Activated T-helper 1 cell treated with anti-CD3 and anti-CD28 coated beads, Interleukin-12 subunit alpha, Interleukin-12 subunit beta, Interleukin-2, Interleukin-4 antibody, amounts not matched to agents 30 ng/mL and 10 ng/mL and 1 ng/mL, durations not matched to agents 14 hours and 24 hours and 36 hours (primary cell): ENCODE measurements at places on chromosomes 4 and X.

- DNase-seq, result no peak
Observed at GRCh38 chrX:28693101-28693500, 105.9 kb downstream of the IL1RAPL1 start.

DNA sequence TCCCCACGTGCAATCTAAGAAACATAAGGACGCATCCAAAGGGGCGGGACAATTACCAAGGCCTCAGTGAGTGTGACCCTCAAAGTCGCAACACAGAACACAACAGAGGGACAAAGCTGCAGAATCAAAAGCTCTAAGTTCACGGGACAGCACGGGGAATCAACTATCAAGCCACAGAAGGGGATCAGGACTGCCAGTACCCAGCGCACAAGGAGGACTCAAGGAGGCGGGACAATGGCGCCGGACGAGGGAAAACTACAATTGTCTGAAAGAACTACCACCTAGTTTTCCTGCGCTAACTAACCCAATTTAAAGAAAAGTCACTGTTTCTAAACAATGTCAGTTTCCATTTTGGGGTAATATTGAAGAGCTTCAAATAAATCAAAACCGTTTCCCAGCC, 1.3 kb downstream of the FAM53A start:
- no peak for DNase-seq

DNA sequence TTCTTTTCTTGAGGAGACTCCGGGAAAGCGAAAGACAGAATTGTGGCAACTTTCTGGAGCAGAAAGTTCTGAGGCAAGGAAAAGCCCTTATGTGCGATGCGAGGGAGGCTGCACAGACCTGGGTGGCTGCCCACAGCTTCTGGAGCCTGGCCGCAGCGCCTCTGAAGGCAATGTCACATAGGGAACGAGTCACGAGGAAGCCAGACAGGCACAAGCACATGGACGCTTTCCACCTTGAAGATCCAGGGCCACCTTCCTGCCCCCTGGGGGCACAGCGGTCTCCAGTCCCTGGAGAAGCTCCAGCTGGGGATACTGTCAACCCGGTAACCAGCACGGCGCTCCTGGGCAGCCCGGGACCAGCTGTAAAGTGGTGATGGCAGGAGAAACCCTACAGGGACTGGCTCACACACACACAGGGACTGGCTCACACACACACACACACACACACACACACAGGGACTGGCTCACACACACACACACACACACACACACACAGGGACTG, 69.8 kb downstream of the MTNR1A start:
- DNase-seq, result no peak

GRCh38 chr4:16745009-16745635, 153.3 kb downstream of the LDB2 start:
- no peak for DNase-seq

DNA sequence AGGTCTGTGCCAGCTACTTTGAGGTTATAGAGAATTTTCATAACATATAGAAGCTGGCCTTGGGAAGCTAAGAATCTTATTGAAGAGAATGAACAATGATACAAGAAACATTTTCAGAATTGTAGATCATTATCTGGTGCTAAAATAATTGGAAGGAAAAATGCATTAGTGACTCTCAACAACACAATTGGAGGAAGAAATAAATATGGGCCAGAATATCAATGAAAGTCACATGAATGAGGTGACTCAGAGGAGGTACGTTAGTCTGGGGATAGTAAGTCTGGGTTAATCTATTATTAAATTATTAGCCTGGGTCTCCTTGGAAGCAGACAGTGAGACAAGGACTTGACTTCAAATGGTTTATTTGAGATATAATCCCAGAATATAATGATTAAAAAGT, 529.3 kb upstream of the SLIT2 start:
- DNase-seq, result no peak

DNA sequence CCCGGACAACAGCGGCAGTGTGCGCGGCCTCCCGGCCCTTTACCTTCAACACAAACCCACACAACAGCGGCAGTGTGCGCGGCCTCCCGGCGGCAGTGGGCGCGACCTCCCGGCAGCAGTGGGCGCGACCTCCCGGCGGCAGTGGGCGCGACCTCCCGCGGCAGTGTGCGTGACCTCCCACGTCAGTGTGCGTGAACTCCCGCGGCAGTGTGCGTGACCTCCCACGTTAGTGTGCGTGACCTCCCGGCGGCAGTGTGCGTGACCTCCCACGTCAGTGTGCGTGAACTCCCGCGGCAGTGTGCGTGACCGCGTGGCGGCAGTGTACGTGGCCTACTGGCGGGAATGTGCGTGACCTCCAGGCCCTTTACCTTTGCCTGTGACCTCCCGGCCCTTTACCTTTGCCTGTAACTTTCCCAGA, 576.6 kb upstream of the FRG1 start:
- DNase-seq, result no peak

DNA sequence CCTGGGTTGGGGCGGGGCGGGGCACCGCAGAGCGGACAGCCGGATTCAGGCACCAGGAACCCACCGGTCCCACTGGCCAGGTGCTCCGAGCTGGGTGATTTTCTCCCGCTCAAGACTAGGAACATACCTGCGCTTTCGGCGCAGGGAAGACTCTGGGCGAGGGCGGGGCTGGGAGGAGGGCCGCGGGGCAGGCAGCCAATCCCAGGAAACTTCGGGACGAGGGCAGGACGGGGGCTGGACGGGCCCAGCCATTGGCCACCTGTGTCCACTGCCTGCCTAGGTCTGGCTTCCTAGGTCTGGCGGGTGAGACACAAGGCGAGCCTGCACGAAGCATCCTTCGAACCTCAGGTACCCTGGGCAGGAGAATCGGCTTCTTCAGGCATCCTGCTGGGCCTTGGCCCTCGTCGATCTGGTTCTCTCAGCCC, 274 bp upstream of the ERVMER34-1 start:
- DNase-seq, result no peak

DNA sequence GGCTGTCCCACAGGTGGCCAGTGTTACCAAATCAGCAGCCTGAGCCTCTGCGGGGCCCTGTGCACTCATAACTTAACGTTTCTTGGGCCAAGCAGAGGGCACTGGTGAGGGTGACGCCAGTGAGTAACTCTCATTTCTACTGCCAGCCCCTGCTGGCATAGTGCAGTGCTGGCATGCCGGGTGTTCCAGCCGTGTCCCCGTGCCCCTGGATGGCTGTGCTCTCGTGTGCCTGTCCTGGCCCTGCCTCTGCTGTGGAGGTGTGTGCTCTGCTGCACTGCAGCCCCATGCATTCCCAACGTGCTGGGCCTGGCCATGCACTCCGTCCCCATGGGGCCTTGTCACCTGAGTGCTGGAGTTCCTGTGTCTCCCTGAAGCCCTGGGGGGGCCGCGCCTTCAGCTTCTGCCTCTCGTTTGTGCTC, 14.7 kb downstream of the TBC1D14 start:
- no peak for DNase-seq

DNA sequence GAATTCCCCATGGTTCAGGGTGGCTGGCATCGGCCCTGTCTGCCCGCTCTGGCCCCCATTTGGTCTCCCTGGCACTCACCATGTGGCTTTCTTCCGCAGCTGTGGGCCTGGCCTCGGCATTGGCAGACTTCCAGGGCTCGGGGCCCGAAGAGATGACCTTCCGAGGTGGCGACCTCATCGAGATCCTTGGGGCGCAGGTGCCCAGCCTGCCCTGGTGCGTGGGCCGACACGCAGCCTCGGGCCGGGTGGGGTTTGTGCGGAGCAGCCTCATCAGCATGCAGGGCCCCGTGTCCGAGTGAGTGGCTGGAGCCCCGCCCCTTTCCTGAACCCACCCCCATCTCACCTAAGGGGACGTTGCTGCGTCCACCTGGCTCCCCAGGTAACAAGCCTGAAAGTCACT, 20.1 kb downstream of the SH3TC1 start:
- no peak for DNase-seq

DNA sequence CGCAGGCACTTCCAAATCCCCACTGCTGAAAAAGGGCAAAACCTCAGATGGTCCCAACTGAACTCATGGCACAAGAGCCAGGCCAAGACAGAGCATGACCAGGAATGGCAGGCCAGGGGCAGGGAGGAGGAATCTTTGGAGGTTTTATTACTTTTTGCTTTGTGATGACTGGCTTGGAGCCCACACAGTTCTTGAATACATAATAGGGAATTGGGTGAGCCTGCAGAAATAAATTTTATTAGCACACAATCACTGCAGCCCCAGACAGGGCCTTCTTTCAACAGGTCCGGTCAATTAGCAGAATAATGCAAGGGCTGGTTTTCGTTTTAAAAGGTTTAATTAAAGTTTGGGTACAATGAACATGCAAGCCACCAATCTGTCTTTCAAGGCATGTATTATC, 23.4 kb upstream of the MAMLD1 start:
- DNase-seq, result no peak

- DNase-seq, result no peak
Observed at GRCh38 chrX:149467920-149468319, 37.2 kb downstream of the IDS start.

GRCh38 chrX:71607488-71607887, 10.8 kb downstream of the CXCR3 start:
- no peak for DNase-seq

GRCh38 chrX:88416002-88416401, 331.0 kb upstream of the CPXCR1 start:
- DNase-seq, result no peak

DNA sequence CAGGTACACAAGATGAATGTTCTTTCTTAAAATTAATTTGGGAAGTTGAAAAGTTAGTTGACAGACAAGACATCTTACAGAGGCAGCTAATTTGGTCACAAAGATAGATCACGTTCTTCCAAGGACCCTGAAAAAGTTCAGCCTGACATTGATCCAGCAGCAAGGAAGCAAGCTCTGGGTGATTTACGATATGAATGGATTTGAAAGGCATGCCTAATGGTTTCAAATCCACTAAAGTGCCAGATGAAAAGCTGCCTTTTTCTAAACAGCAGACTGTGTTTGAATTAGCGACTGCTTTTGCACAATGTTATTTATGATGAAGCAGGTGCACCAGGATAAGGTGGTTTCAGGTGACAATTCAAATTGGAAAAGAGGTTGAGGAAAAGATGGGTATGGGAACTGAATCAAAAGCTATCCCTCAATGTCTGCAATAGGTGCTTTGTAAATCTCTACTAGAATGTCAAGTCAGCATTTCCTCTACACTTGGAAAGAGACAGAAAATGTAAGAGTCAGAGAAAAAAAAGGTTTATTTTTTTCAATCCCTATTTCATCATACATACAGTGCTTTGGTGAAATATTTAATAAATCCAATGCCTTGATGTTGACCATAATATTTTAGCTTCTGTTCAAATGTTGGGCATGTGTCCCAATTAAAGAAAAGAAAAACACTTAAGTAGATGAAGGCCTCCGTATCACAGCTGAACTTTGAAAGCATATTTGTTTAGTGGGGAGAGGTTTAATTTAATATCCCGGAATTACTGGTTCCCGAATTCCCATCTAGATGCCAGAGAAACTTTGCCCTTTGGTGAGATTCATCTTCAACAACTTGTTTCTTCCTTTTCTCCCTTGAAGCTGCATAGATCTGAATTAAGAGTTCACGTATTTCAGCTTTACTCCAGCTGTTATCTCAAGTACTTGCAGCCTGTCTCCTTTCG, 6.0 kb downstream of the RASGEF1B start:
- DNase-seq, result no peak

DNA sequence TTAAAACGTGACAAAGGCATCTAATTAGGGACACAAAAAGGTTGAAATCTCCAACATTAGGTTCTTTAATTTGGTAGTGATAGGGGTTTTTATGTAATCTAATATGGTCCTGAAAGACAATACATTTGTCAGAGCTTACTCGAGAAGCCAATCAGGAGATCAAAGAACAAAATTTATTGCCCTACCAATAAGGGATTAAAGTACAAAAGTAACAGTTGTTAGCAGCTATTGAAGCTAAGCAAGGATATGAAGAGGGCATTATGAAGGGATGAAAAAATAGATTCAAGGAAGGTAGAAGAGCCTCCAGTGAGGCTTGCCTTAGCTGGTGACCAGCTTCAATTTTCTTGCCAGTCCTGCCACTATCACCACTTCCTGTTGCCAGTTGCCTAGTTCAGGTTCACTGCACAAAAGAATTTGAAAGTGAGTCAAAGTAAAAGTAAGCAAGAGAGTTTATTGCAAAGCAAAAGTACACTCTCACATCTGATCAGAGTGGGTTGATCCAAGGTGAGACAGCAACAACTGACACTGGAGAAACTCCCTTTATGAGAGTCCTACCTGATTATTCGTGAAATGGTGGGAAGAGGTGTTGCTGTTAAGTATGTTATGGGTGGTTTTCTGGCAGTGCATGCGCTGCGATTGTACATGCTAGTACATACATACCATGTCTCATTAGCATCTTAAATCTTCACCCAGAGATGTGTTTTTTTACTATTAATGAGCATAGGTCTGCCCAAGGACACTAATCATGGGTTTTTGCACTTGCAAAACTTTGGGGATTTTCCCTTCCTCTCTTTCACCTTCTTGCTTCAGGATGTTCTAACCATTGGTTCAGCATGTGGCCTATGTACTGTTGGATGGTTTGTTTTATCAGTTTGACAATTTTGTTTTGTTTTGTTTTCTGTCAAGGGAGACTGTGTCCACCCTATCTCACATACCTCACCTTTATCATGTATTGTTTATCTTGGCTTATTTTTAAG, 263.2 kb upstream of the ITM2A start:
- DNase-seq, result no peak

DNA sequence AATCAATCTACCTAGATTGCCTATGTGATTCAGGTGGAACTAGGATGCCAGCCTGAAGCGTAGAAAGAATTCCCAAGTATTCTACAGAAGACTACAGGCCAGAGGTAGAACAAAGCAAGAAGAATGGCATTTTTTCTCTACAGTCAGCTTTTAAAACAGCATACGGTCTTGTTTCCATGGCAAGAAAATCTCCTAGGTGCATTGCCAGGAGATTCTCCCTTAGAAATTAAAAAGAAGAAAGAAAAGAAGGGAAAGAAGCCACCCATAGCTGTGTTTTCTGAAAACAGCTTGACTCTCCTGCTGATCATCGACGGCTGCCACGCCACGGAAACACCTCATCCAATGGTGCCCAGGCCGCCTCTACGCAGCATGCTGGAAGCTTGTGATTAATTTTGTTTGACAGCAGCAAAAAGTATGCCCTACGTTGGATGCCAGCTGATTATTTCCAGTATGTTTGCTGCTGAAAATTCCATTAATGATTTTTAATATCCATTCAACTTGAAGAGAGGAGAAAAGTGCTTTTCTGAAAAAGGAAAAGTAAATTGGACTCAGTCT, 24.1 kb downstream of the ANK2 start:
- DNase-seq, result no peak
